ENCODE measurements at places on chromosomes 5 and 9. TPM values are rescaled to one million over a fixed set of nuclear protein-coding genes. Genes with fewer than 3 reads are reported as not detected.
A peak's percentile ranks its signal among the peaks of the same experiment; 100 is the strongest.

Gene PCDHGA10
- 32.4 TPM for polyA plus RNA-seq

Gene GADD45G
- polyA plus RNA-seq, result 16.7 TPM

Gene HTR1A
- 6.4 TPM for polyA plus RNA-seq

Gene WNK2
- polyA plus RNA-seq, result 101 TPM

- no peak for DNase-seq
- H3K4me1 ChIP-seq, result no peaks in the 10 kb centered on the region
- no peaks in the 10 kb centered on the region for H3K36me3 ChIP-seq
Observed at GRCh38 chr5:120228262-120229031, 235.7 kb upstream of the PRR16 start.

DNA sequence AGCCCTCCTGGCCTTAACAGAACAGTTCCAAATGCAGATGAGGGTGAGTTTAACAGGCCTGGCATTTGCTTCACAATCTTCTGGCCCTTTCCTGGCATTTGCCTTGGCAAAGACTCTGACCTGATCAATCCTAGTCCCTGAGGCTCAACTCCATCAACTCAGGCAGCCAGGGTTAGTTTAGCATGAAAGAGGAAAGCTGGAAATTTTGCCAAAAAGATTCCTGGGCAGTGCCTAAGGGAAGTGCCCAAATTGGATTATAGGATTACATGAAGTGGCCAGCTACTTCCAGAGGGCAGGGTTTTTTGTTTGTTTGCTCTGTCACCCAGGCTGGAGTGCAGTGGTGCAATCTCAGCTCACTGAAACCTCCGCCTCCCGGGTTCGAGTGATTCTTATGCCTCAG, 36.8 kb downstream of the PCDHAC2 start:
- no peaks in the 10 kb centered on the region for H3K36me3 ChIP-seq
- DNase-seq, result no peak
- no peaks in the 10 kb centered on the region for H3K27me3 ChIP-seq
- H3K27ac ChIP-seq, result no peak overlapping the region
- H3K4me1 ChIP-seq, result peaks cover 10% of the 10 kb centered on the region
- H3K4me3 ChIP-seq, result no peak overlapping the region

DNA sequence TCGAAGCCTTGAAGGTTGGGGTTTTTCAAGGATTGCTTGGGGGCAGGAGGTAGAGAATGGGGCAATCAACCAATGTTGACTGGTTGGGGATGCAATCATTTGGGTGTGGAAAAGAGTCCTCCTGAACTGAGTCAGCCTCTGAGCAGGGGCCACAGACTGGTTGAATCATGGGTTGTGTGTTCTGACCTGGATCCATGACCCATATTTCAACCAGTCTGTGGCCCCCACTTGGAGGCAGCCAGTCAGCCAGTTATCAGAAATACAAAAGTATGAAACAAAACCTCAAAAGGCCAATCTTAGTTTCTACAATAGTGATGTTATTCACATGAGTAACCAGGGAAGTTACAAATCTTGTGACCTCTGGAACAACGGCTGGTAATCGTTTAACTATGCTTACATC, 81.4 kb upstream of the RANBP6 start:
- H3K4me3 ChIP-seq, result no peak overlapping the region
- H3K27ac ChIP-seq, result no peak overlapping the region
- DNase-seq, result no peak
- H3K36me3 ChIP-seq, result no peaks in the 10 kb centered on the region
- no peaks in the 10 kb centered on the region for H3K27me3 ChIP-seq

DNA sequence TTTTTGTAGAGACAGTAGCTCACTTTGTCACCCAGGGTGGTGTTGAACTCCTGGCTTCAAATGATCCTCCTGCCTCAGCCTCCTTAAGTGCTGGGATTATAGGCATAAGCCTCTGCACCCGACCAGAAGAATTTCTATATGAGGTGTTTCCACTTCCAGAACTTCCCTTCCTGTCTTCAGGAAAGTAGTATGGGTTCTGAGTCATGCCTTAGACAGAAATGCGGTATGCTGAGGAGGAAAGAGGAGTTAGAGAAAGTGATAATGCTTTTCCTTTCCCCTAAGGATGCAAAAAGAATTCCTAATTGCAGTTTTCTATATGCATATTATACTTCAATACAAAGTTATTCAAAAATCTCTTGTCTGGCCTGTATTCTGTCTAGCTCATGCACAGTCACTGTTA, 16.4 kb upstream of the ADAMTSL1 start:
- no peaks in the 10 kb centered on the region for H3K36me3 ChIP-seq
- H3K27ac ChIP-seq, result no peak overlapping the region
- no peaks in the 10 kb centered on the region for H3K27me3 ChIP-seq
- DNase-seq, result no peak

DNA sequence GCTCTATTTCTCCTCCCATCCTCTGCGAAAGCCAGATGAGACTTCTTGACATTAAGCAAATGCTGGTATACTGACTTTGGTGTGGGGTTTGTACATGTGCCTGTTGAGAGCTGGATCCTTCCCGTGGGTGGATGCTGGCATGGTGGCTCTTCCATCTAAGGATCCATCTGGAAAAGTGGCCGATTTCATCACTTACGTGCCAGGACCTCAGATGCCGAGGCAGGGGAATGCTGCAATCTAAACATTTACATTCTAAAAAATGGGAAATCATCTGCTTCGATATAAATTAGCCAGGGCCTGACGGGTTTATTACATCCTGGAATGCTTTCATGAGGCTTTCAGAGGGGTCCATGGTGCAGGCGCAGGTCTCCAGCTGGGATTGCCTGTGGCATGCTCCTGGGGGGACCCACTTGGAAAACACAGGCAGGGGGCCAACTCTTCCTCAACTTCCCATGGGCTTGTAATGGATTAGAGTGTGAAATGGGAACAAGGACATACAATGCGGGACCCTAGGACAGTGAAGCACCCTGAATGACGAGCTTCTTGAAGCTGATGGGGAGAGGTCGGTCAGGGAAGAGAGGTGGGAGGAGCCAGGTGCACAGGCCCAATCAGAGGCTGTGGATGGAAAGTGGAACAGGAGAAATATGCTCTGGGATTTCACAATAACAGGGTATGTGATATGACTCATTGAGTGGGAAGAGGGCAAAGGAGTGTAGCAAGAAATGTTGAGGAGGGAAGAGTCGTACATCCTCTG, 105.5 kb upstream of the PITX1 start:
- H3K4me1 ChIP-seq, result peaks cover 6% of the 10 kb centered on the region
- H3K27me3 ChIP-seq, result peaks cover 2% of the 10 kb centered on the region
- no peak for DNase-seq
- H3K27ac ChIP-seq, result no peak overlapping the region
- no peak overlapping the region for H3K4me3 ChIP-seq

DNA sequence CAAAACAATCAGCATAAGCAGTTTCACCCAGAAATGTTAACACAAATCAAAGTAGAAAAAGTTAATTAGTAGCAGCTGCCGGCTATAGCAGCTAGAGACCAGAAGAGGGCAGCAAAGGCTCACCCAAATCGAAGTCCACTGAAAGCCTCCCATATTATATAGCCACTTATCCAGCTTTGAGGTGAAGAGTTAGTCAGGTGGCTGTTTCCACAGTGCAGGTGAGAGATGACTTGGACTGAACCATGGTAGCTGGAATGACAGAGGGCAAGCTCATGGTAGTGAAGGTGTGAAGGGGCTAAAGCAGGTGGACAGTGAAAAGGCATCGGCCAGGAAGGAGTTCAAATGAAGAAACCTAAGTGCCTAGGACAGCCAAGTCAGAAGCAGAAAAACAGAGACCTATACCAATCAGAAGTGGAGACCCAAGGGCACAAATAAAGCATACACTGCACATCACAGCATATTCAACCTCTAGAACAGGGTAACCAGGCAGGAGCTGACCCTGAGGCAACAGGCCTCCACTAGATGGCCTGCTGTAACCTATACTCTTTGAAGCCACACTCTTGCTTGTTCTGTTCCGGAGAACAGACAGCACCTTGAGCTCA, 7.2 kb upstream of the RNF38 start:
- no peak overlapping the region for H3K27ac ChIP-seq
- DNase-seq, result peak; percentile 62
- H3K36me3 ChIP-seq, result no peaks in the 10 kb centered on the region
- no peaks in the 10 kb centered on the region for H3K4me1 ChIP-seq
- H3K27me3 ChIP-seq, result no peaks in the 10 kb centered on the region
- no peak overlapping the region for H3K4me3 ChIP-seq

DNA sequence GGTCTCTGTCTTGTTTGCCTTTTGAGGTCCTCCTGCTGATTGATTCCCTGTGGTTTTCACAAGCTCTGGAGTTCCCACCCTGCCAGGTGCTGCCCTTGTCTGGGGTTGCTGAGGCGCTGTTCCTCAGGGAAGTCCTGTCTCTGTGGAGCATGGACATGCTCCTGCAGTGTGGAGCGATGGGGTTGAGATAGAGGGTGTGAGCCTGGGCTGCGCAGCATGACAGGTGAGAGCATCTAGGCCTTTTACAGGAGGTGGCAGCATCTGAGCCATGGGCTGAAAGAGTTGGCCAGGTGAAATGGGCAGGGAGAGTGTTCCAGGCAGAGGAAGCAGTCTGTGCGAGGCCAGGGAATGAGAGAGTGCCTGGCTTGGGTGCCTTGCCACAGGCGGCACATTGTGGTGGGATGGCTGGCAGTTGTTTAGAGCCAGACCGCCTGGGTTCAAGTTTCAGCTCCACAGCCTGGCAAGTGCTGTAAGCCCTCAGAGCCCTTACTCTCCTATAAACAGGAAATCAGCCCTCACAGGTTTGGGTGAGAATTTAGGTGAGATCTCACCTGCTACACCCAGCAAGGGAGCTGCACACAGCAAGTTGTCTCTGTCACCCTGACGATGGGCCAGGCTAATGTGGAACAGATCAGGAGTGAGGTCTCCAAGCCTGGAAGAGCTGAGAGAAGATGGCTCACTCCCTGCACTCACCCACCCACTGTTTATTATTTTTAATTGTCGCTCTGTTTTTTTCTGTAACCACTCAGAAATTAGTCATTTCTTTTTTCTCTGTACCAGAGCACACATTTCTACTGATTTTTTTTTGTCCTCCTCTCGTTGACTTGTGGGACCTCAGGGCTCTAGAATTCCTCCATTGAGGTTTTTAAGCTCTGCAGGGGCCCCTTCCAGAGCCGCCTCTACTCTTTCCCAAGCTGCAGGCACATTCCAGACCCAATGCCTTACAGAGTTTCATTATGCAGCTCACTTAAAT, 19.6 kb downstream of the TCOF1 start:
- no peak overlapping the region for H3K4me3 ChIP-seq
- no peak overlapping the region for H3K27ac ChIP-seq
- H3K36me3 ChIP-seq, result peaks cover 98% of the 10 kb centered on the region
- no peak for DNase-seq

GRCh38 chr5:139361835-139362429, 20.3 kb downstream of the PAIP2 start:
- H3K36me3 ChIP-seq, result peaks cover 33% of the 10 kb centered on the region
- no peaks in the 10 kb centered on the region for H3K4me1 ChIP-seq
- DNase-seq, result no peak
- no peak overlapping the region for H3K4me3 ChIP-seq
- no peaks in the 10 kb centered on the region for H3K27me3 ChIP-seq

DNA sequence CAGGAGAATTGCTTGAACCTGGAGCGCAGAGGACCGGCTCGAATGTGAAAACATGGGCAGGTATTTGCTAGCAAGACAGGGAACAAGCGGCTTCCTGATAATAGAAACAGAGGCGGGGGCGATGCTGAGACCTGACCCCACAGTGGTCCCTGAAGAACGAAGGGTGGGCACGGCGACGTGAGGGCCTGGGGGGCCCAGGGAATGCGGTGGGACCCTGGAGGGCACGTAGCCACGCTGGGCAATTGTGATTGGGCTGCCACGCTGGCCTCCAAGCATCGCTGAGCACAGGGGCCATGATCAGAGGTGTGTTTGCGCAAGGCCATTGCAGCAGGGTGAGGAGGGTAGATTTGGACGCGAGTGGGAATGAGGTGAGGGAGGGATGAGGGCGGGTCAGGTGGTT, 30.7 kb downstream of the MED10 start:
- H3K36me3 ChIP-seq, result peaks cover 22% of the 10 kb centered on the region
- H3K27me3 ChIP-seq, result no peaks in the 10 kb centered on the region
- H3K4me3 ChIP-seq, result no peak overlapping the region
- peaks cover 3% of the 10 kb centered on the region for H3K4me1 ChIP-seq
- no peak for DNase-seq
- no peak overlapping the region for H3K27ac ChIP-seq

DNA sequence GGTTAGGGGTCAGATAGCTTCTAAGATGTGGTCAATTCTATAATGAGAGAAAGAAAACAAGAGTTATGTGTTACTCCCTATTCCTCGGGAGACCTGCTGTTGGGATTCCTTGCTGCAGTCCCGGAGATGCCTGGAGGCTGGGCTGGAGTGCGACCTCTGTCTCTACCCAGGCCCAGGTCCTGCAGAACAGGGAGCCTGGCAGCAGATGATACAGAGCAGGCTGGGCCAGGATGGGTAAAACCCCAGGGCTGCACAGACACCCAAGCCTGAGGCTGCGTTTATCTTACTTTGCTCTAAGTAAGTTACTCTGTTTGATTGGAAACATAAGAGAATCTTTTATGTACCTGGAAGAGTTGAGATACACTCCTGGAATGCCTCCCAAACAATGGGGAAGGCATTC, 26.9 kb upstream of the FAM120AOS start:
- H3K27ac ChIP-seq, result no peak overlapping the region
- no peak for DNase-seq
- H3K36me3 ChIP-seq, result peaks cover 15% of the 10 kb centered on the region
- peaks cover 8% of the 10 kb centered on the region for H3K4me1 ChIP-seq
- no peaks in the 10 kb centered on the region for H3K27me3 ChIP-seq
- H3K4me3 ChIP-seq, result no peak overlapping the region

DNA sequence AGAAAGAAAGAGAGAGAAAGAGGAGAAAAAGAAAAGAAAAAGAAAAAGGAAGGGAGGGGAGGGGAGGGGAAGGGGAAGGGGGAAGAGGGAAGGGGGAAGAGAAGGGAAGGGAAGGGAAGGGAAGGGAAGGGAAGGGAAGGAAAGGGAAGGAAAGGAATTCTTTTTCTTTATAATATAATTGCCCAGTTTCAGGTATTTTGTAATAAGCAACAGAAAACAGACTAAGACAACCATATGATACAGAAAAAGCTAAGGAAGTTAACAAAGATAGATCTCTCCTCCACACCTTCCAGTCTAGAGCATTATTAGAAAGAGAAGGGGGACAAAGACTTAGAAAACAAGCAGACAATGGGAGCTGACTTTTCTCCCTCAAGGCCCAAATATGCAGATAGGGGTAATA, 31.0 kb downstream of the MEIKIN start:
- H3K36me3 ChIP-seq, result no peaks in the 10 kb centered on the region
- no peak for DNase-seq
- no peak overlapping the region for H3K4me3 ChIP-seq
- no peaks in the 10 kb centered on the region for H3K4me1 ChIP-seq
- no peak overlapping the region for H3K27ac ChIP-seq

DNA sequence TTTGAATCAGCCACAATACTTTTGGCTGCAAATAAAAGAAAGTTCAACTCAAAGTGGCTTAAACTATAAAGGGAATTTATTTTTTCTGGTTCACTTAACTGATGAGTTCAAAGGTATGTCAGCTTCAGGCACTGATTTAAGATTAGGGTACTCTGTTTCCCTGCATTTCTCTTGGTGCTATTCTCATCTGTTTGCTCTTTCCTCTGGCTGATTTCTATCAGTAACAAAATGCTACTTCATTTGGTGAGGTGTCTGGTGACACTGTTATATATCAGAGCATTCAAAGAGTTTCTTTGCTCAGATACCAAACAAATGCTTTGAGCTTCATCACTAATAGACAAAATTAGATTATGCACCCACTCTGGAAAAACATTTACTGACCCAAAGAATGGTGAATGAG, 65.9 kb upstream of the HTR4 start:
- no peak for DNase-seq
- no peak overlapping the region for H3K4me3 ChIP-seq
- no peak overlapping the region for H3K27ac ChIP-seq
- no peaks in the 10 kb centered on the region for H3K36me3 ChIP-seq

- H3K4me3 ChIP-seq, result no peak overlapping the region
Observed at GRCh38 chr5:73624888-73625287, 1.1 kb upstream of the ARHGEF28 start.
